ENCODE measurements at places on chromosomes 11 and 22. TPM values are rescaled to one million over a fixed set of nuclear protein-coding genes. Genes with fewer than 3 reads are reported as not detected.

The NXPE4 gene
- total RNA-seq, result not detected

DNA sequence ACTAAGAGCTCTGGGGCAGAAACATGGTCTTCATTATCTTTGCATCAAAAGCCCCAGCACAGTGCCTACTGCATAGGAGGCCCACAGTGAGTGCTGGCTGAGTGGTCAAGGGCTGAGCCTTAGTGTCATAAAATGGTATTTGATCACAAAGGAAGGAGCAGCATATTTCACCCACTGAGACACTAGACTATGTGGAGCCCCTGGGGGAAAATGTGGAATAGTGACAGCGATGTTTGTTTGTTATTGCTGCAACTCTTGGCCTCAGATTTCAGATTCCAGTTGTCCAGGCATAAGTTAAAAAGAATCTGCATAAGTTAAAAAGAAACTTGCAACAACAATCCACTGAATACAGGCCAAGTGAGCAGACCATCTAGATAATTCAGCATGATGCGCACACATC, 7.0 kb downstream of the KIRREL3 start:
- no peak for DNase-seq
- peaks cover 46% of the 10 kb centered on the region for H3K27me3 ChIP-seq

The SUSD2 gene
- total RNA-seq, result 1.4 TPM

The SEC14L6 gene
- total RNA-seq, result 2.3 TPM

GRCh38 chr22:26725012-26725676, 67.8 kb downstream of the MIAT start:
- no peak overlapping the region for H3K27ac ChIP-seq
- no peaks in the 10 kb centered on the region for H3K4me1 ChIP-seq
- no peak for DNase-seq
- H3K4me3 ChIP-seq, result no peak overlapping the region

The PIH1D2 gene
- total RNA-seq, result 1.9 TPM

GRCh38 chr11:103055221-103055890, 36.6 kb downstream of the DCUN1D5 start:
- no peak overlapping the region for H3K27ac ChIP-seq
- H3K4me1 ChIP-seq, result no peaks in the 10 kb centered on the region
- no peak for DNase-seq
- H3K4me3 ChIP-seq, result no peak overlapping the region
- H3K27me3 ChIP-seq, result no peaks in the 10 kb centered on the region
- peaks cover 2% of the 10 kb centered on the region for H3K36me3 ChIP-seq

DNA sequence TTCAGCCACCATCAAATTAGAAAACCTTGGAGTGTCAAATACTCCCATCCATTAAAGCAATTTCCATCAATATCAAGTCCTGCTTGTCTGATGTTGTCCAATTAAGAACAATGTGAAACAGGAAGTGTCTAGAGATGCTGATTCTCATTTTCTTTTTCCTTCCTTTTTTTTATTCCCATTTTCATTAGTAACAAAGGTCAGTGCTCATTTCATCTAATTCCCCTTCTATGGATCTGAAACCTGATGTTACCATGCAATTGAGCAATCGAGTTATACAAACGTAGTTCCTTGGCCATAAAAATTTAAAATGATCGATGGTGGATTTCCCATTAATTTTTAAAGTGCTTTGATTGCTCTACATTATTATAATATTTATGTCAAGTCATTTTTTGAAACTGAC, 330.6 kb upstream of the ZC3H12C start:
- H3K36me3 ChIP-seq, result no peaks in the 10 kb centered on the region
- no peak for DNase-seq
- no peaks in the 10 kb centered on the region for H3K27me3 ChIP-seq
- no peak overlapping the region for H3K27ac ChIP-seq

Data from mesothelial cell of epicardium (in vitro differentiated cells).